Stimulated activated CD4-positive, alpha-beta T cell treated with anti-CD3 and anti-CD28 coated beads, Interleukin-2, amount 100 ng/mL, for 24 hours (primary cell): ENCODE measurements at places on chromosomes 2 and 18.
A peak's percentile ranks its signal among the peaks of the same experiment; 100 is the strongest.

DNA sequence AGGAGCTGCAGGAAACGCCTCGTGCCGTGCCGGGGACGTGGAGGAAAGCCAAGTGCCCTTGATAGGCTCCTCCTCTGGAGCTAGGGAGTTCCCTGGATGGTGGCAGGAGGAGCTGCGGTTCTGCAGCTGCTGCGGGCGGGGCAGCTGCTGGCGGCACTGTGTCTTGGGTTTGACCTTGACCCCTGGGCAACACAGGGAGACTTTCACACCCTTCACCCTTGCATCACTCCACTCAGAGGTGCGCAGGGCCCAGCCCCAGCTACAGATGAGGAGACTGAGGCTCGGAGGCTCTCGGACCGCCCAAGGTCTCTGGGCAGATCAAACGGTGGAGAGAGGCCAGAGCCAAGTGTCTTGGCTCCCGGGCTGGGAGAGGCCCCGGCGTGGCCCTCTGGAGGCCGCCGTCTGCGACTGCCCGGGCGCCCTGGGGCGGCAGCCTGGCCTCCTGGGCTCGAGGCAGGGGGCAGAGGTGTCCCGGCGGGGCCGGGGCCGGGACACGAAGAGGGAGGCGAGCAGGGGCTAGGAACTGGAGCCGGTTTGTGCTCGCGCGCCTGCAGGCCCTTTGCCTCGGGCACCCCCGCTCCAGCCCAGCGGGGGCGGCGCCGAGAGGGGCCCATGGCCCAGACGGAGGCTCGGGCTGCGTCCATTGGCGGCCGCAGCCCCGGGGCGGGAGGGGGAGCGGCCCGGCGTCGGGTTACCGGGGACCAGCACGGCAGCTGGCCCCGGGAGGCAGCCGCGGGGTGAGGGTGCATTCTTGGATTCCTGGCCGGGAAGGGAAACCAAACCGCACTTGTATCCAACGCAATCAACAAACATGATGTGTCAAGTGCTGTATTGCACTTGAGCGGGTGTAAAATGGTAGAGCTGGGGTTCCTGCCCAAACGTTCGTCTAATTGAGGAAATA, 129.6 kb upstream of the SLC1A4 start:
- DNase-seq: no peak

GRCh38 chr2:207706936-207707860, 4.2 kb upstream of the CCNYL1 start:
- no peak for DNase-seq

DNA sequence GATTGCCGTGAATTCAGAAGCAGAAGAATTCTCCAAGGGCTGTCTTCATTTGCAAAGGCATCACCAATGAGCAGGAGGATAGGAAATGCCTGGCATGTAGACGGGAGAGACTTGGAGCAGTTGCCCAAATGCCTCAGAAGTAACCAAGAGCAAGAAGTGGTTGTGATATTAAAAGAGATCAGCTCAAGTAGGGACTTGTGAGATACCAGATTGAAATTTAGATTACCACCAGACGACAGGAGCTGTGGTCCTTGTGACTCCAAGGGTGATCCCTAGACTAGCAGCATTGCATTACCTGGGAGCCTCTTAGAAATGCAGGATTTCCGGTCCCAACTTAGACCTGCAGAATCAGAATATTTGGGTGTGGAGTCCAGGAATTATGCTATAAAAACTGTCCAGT, 228.6 kb upstream of the EPAS1 start:
- DNase-seq: no peak

- DNase-seq: no peak
These were observed 98.5 kb upstream of the ZSWIM2 start for GRCh38 chr2:186947516-186947915.

DNA sequence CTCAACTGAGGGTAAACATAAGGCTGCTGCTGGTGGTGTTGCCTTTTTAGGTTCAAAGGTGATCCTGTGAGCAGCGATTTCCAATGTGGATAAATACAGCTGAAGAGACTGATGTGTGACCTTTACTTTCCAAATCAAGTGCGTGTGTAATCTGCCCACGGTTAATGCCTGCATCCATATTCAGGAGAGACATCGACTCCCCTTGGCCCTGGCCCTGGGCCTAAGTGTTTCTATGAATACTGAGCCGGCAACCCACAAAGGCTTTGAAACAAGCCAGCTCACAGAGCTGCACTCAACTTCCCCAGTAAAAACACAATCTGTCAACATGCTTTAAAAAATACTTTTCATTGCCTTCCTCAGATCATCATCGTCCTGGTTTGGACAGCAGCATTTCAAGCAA, 1026.6 kb downstream of the TMEM182 start:
- DNase-seq: no peak

GRCh38 chr2:148813603-148814065, 61.4 kb upstream of the KIF5C start:
- DNase-seq: peak; percentile 76

- no peak for DNase-seq
These were observed 1.7 kb upstream of the PROC start for GRCh38 chr2:127416506-127417001.

- no peak for DNase-seq
These were observed 133.4 kb upstream of the GLI2 start for GRCh38 chr2:120602251-120602650.

GRCh38 chr2:45134726-45135125, 125.5 kb upstream of the SIX2 start:
- no peak for DNase-seq

DNA sequence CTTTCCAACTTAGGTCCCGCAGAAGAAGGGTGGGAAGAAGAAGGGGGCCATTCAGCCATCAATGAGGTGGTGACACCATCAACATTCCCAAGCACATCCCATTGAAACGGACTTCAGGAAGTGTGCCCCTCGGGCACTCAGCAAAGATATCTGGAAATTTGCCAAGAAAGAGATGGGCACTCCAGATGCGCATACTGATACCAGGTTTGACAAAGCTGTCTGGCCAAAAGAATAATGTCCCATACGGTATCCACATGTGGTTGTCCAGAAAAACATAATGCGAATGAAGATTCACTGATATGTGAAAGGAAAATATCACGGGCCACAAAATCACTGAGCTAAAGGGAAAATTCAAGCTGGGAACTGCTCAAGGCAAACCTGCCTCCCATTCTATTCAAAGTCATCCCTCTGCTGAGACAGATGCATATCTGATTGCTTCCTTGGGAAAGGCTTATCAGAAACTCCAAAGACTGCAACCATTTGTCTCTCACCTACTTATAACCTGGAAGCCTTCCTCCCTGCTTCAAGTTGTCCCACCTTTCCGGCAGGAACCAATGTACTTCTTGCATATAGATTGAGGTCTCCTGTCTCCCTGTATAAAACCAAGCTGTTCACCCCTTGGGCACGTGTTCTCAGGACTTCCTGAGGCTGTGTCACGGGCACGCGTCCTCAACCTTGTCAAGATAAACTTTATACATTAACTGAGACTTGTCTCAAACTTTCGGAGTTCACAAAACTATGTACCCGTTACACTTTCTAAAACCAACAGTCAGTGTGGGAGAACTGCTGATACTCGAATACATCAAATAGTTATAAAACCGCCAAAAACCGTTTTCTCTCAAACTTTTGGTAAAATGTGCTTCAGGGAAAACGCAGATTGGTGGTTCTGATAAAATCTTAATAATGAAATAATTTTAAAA, 1.3 kb upstream of the PDK1 start:
- DNase-seq: no peak
